CD4-positive, alpha-beta T cell treated with Interferon gamma for 1 hour (primary cell): ENCODE measurements at places on chromosomes 6 and 20.
A peak's percentile ranks its signal among the peaks of the same experiment; 100 is the strongest.

- peak; percentile 28 for DNase-seq
Measured at GRCh38 chr6:106448000-106448426, 87.5 kb downstream of the CRYBG1 start.

DNA sequence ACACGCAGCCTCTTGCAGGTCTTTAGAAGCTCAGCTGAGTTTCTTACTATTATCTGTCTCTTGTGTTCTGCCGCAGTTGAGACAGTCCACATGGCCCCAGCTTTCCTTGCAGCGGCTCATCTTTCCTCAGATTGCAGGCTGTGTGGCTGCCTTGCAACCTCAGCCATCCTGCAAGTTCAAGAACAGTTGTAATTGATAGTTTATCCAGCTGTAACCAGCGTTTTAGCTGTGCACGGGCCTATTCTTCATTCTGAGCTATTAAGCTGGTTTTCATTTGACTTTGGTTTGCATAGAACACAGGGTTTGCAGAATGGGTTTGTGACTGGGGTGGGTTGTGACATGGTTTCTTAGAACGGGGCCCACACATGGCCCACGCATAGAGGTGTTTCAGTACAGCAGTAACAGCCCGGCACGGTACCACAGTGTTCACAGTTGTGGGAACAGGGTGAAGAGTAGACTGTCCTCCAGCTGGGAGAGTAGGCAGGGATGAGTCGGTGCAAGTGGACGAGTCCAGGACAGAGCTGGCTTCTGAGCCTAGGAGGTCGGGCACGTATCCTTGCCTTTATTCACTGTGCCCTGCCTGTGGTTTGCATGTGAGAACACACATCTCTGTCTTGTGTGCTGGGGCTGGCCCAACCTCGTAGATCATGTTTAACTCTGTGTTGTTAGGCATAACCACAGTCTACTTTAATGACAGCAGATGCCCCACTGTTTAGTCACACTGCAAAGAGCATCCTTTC is 89.2 kb downstream of the RPP40 start:
- no peak for DNase-seq

GRCh38 chr20:50586531-50587232 is 76.5 kb downstream of the PTPN1 start:
- DNase-seq: no peak

DNA sequence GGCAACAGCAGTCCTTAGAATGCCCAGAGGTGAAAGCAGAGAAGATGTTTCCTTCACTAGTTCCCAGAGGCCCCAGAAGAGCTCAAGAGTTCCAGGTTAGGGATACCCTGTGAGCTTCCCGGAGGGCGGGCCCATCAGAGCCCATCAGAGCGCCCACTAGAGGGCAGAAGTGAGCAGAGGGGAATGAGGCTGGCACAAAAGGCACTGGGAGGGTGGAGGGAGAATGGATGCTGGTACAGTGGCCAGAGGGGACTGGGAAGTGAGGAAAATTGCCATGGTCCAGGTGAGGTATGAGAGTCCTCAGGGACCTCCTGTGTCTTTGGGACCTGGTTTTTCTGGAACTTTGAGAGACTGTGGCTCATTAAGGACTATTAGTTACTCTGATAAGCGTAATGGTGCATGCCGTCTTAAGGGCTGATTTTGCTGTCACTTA is 57.3 kb downstream of the LINC00237 start:
- DNase-seq: peak; percentile 26

- DNase-seq: no peak
Measured at GRCh38 chr6:15260099-15260821, 14.4 kb downstream of the JARID2 start.

GRCh38 chr6:51028276-51028675 is 209.6 kb downstream of the TFAP2B start:
- no peak for DNase-seq

DNA sequence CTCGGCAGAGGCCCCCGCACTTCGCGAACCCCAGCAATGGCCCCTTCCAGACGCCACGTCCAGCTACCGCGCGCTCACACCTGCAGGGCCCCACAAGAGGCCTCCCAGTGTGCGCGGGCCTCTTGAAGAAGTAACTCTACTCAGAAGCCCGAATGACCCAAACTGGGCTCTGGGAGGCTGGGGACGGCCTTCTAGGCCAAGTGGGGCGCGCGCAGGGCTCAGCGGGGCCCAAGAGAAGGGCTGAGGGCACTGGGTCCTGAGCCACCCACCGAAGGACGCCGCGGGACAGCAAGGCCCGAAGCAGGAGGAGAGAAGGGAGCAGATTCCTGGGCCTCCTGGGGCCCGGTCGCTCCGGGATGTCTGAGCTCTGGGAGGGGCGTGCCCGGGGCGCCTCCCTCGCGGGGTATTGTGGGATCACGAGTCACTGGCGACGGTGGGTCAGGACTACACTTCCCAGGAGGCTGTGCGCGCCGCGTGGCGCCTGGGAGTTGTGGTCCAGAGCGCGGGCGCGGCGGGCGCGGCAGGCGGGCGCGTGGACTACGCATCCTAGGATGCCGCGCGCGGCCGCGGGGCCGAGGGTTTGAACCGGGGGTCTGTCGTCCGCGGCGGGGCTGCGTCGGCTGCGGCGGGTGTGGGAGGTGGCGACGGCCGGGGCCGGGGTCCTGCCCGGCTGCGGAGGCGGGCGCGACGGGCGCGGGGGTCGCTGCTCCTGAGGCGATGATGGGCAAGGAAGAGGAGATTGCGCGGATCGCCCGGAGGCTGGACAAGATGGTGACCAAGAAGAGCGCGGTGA is at the start of gene TCEA2:
TSS of gene TCEA2 (plus strand) at position 603 of the 793 bp plus-strand sequence. CDS start at position 718, 115 bp downstream.
- DNase-seq: peak; percentile 91

- no peak for DNase-seq
Measured at GRCh38 chr6:37393381-37393929, 39.6 kb upstream of the CMTR1 start.

DNA sequence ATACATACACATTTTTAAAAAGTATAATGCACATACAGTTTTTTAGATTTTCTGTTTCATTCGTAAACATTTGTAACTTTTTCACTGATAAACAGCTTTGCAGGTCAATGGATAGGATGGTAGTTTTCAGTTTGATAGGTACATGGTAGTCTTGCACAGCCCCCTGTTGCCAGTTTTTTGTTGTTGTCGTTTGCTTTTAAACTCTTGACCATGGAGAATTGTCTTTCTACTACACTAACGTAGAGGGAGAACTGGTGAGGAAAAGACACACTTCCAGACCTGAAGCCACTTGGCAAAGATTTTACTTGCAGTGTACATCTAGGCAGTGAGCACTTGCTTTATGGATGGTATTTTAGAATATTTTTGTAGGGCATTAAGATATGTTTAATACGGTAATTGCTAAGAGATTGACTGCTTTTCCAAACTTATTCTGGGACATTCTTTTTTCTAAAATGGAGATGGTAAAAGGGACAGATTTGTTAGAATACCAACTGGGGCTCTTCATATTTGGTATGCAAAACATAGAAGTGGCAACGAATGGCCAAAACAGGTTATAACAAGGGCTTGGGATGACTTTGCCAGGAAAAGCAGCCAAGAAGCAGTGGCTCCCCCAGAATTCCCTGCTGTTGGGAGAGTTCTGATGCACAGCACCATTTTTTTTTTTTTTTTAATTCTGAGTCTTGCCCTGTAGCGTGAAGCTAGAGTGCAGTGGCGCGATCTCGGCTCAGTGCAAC is 1.5 kb downstream of the PYGB start:
- no peak for DNase-seq

- no peak for DNase-seq
Measured at GRCh38 chr6:223763-224162, 68.5 kb upstream of the DUSP22 start.

GRCh38 chr6:3139090-3139903 is 18.0 kb downstream of the TUBB2A start:
- DNase-seq: peak; percentile 56

GRCh38 chr6:52130440-52130839 is 43.0 kb upstream of the PKHD1 start:
- no peak for DNase-seq

DNA sequence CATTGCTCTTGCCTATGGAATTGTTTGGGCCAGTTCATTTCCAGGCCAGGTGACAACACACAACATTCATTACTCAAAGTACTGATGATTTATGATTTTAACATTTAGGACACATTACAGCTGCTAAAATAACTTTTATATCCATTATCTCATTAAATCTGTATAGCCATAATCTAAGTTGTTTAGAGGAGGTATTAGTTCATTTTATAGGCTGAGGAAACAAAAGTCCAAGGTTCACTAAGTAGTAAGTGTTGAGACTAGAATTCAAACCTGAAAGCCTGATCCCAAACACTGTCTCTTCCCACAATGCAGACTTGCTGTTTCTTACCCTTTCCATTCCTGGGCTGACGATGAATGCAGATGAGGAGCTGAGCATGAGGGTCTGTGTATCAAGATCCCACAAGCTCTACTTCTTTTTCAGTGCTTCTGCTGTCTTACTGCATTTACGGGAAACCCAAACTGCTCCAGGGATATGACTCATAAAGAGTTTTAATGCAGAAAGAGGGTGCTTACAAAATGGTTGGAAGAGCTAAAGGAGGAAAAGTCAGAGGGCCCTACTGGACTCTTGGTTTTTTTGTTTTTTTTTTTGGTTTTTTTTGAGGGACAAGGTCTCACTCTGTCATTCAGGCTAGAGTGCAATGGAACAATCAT is 17.9 kb downstream of the TENT5A start:
- no peak for DNase-seq
